ENCODE measurements at places on chromosomes 11 and 22. TPM values are rescaled to one million over a fixed set of nuclear protein-coding genes. Genes with fewer than 3 reads are reported as not detected.

DNA sequence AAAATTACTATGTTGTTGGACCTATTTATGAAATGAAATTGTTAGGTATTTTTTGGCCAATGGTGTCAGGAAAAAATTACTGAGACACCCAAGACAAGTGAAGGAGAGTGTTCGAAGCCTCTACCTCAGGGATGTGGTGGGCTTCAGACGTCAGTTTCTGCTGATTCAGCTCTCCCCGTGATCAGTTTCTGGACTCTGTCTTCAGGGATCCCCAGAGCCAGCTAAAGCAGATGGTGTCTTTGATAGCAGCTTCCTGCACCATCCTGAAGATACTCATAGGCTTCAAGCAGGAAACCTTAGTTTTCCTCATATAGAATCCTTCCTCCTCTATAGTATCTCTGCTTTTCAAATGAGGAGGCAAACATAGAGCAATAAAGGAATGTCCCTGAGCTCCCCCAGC lies 7.4 kb downstream of the CD248 start:
- no peak for DNase-seq

DNA sequence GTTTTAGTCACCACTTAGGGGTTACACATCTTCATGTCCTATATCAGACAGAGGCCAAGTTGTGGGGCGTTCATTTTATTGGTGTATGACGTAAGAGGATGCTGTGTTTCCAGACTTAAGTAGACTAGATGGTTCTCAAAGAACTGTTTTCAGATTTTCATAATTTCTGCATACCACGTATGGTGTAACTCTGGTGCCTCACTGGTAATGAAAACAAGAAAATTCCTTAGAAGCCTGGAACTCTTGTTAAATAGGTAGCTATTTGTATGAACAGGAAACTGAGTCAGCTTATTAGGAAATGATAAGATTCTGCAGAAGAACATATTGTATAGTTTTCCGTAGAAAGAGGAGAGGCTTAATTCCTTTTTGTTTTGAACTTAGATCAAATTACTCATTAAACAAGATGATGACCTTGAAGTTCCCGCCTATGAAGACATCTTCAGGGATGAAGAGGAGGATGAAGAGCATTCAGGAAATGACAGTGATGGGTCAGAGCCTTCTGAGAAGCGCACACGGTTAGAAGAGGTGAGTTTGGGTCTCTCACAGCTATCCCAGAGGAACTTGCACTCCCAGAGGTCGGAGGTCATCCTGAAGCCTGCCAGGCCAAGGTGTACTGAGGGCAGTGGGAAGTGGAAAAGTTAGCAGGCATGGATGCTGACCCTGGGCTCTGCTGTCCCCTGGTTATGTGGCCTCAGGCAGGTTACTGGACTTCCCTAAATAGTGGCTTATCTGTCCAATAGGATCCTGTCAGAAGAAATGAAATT lies 3.9 kb downstream of the CDC45 start:
- no peak for DNase-seq

Gene FADS2
- 117 TPM for polyA plus RNA-seq

Gene SHANK2
- polyA plus RNA-seq = 35.7 TPM

DNA sequence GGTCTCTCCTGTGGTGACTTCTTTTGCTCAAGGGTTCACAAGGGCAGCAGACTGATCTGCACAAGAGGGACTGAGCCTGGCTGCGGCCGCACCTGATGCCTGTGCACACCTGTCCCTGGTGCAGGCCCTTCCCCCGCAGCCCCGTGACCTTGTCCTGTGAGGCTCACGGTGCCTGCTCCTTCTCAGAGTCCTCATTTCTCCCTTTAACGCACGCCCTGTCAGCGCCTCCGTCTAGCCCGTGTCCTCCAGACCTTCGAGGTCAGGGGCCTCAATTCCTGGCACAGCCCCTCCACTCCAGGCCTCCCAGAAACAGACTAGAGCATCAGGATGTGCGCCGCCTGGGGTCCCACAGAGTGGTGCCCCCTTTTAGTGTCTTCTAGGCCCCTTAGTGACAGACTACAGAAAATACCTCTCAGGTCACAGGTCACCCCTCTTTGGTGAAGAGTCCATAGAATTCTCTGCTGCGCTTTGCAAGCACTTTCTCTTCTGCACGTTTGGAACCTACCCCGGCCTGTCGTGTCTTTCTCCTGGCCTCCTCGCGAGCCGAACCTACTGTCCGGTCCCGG lies 1.0 kb upstream of the DRD4 start:
- DNase-seq = no peak

- no peak for DNase-seq
These were observed 119.8 kb downstream of the KCNQ1OT1 start for GRCh38 chr11:2580061-2580421.

Gene TRIM68
- polyA plus RNA-seq = 24.7 TPM

GRCh38 chr11:26412955-26413354 lies 81.0 kb downstream of the ANO3 start:
- no peak for DNase-seq

GRCh38 chr11:1382831-1383607 lies 6.7 kb upstream of the BRSK2 start:
- no peak for DNase-seq

DNA sequence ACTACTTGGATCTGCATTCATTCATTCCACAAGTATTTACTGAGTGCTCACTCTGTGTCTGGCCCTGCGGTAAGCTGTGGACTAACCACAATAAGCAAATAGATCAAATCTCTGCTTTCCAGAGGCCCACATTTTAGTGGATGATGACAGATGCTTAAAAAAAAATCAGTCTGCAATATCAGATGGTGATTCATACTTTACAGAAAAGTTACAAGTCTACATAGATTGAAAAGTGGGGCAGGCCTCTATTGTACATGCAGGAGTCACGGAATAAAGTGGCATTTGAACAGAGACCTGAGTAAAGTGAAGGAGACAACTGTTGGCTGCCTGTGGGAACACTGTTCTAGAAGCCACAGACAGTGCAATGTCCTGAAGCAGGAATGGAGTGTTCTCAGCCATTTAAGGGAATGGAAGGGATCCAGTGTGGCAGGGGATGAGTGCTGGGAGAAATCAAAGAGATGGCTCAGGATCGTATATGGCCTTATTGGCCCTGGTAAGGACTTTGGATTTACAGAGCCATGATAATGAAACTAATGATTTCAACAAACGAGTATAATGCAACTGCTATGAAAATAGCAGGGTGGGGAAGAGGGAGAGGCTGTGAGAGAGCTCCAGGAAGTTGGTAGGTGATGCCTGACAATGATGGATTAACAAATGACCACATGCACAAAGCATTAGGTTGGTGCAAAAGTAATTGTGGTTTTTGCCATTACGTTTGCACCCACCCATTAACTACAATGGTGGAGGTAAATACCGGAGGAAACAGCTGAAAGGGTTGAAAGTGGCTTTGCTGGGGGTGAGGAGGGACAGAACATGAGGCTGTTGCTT lies 31.1 kb downstream of the TMEM45B start:
- no peak for DNase-seq

Gene CYP2D6
- polyA plus RNA-seq = 14.8 TPM

DNA sequence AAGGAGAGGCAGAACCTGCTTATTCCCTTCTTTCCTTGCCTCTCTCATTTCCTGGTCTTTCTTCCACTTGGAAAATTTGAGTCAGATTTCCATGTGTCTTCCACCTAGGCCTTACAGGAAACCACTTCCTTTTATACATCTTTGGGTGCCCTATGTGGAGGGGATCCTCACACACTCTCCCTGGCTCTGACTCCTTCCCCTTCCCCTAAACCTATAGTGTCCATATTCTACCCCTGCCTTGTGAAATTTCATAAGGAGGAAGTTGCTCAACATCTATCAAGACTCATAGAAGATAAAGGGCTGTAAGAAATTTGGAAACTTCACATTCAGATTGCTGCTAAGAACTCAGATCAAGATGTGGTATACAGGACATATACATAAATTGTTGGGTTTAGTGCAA lies 20.4 kb downstream of the TUG1 start:
- DNase-seq = no peak

GRCh38 chr22:35379146-35379993 lies 1.5 kb upstream of the HMOX1 start:
- DNase-seq = no peak

DNA sequence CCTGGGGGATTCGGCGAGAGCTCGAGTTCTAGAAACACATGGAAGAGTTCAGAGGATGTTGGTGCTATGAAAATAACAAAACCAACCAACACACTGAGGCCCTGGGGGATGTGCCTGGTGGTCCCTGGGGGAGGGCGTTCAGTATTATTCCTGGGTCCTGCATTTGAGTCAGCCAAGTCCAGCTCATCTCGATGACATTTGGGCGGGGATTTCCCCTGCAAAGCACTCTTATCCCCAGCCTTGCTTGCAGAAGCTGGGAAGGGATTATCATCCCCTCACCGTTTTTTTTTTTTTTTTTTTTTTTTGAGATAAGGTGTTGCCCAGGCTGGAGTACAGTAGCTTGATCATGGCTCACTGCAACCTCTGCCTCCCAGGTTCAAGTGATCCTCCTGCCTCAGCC lies 2.1 kb upstream of the SMIM38 start:
- no peak for DNase-seq

GRCh38 chr11:123187248-123187647 lies 7.8 kb downstream of the CLMP start:
- no peak for DNase-seq

Gene UCP2
- 75.8 TPM for polyA plus RNA-seq

DNA sequence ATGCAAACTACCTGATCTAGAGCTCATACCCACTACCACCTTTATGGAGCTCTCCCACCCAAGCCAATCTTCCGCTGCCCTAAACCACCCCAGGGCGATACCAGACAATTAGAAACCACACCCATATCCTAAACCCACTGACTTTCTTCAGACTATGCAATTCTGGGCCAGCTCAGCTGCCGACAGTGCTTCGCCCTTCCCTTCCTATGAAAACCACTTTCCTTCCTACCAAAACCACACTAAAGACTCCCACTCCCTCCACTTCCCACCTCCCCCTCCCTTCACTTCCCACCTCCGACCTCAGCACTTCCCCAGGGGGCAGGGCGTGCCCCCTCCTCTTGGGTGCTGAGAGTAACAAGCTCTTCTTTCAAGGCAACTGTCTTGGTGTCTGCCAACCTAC lies 25.1 kb downstream of the B3GAT1 start:
- DNase-seq = no peak

- no peak for DNase-seq
These were observed 24.4 kb upstream of the PAMR1 start for GRCh38 chr11:35549787-35550186.
